Fibroblast of skin of right biceps (primary cell): ENCODE measurements at places on chromosomes 1 and 21.

DNA sequence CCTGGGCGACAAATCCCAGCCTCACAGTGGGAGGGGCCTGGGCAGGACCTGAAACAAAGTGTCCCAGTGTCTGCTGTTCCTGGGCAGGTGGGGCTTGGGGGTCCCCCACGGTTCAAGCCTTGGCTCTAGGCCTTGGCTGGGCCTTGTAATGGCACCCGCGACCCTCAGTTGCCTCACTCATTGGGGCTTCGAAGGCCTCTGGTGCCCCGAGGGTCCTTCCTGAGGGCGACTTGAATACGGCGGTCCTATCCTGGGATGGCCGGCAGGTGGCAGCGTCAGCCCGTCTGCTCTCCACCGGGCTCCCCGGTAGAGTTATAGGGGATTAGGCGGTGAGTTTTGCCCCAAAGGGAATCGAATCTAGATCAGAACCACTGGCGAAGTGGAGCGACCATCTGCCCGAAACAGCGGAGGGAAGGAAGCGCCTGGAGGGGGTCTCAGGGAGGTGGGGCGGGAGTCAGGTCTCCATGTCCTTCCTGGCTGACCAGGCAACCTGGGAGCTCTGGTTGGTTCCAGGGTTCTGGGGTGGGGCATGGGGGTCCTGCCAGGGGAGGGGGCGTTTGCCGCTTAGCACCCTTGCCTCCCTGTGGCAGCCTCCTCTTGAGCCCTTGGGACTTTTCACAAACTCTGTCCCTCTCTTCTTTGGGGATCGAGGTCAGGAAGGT is 2.1 kb upstream of the PEX10 start:
- peak; percentile 58 for DNase-seq

- peak; percentile 57 for DNase-seq
Measured at GRCh38 chr21:36388835-36389234, 3.6 kb downstream of the CHAF1B start.

GRCh38 chr1:156477526-156478249 is 22.9 kb downstream of the MEF2D start:
- no peak for DNase-seq

- no peak for DNase-seq
Measured at GRCh38 chr1:107327446-107327845, 186.6 kb downstream of the NTNG1 start.

GRCh38 chr1:219659005-219659600 is 46.2 kb upstream of the ZC3H11B start:
- DNase-seq: no peak

DNA sequence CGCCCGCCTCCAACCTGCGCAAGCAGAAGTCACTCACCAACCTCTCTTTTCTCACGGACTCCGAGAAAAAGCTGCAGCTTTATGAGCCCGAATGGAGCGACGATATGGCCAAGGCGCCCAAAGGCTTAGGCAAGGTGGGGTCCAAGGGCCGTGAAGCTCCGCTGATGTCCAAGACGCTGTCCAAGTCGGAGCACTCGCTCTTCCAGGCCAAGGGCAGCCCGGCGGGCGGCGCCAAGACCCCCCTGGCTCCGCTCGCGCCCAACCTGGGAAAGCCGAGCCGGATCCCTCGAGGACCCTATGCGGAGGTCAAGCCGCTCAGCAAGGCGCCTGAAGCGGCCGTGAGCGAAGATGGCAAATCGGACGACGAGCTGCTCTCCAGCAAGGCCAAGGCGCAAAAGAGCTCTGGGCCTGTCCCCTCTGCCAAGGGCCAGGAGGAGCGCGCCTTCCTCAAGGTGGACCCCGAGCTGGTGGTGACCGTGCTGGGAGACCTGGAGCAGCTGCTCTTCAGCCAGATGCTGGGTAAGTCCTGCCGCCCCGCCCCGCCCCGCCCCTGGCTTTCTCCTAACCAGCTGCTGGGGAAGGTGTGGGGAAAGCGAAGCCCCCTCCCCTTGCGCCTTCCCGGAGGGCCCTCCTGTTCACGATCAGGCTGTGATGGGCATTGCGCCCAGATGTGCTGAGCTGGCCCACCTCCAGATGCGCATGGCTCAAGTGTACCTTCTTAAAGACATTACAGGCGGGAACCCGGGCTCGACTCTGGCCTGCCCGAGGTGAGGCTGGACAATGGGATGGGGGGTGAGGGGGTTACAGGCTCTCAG is 110.2 kb downstream of the NAV1 start:
- peak; percentile 36 for DNase-seq

GRCh38 chr1:52502789-52503188 is 50.1 kb downstream of the TUT4 start:
- no peak for DNase-seq

DNA sequence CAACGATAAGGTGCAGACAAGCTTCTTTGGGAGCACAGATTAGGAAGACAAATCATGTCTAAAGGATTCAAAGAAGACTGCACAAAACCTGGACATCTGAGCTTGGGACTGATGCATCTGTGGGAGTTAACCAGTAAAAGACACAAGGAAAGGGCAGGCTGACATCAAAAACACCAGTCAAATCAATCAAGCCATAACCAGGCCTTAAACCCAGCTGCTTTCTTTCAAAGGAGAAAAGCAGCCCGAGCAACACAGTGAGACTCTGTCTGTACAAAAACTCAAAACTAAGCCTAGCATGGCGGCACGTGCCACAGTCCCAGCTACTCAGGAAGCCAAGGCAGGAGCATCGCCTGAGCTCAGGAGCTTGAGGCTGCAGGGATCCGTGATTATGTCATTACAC is 411.6 kb downstream of the SMYD3 start:
- no peak for DNase-seq

DNA sequence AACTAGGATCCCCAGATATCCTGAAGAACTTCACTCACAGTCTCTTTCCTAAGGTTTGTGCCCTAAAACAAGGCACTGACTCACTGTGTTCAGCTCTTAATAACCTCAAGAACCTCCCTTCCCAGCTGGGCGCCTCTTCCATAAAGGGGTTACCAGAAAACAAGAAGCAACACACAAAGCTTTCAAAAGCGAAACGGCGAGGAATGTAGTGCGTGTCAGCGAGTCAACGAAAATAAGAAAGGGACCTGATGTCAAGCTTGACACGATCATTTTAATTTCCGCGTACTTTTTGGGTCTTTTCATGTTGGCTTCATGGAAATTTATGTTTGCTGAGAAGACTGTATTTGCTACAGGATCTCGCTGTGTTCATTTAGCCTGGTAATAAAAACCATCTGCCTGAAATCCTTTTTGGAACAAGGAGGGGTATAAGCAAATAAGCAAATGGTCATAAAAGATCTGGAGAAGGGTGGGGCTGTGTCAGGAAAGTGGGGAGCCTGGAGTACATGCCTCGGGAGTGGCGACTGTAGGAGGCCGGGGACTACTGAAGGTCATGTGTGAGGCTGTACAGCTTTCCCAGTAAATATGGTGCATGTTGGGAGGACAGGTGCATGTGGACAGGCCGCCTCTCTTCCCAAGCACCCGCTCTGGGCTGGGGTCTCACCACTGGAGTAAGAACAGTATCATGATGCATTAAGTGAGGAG is 11.4 kb upstream of the CLDN14 start:
- DNase-seq: peak; percentile 66

- DNase-seq: no peak
Measured at GRCh38 chr1:233182587-233182986, 112.9 kb downstream of the PCNX2 start.

DNA sequence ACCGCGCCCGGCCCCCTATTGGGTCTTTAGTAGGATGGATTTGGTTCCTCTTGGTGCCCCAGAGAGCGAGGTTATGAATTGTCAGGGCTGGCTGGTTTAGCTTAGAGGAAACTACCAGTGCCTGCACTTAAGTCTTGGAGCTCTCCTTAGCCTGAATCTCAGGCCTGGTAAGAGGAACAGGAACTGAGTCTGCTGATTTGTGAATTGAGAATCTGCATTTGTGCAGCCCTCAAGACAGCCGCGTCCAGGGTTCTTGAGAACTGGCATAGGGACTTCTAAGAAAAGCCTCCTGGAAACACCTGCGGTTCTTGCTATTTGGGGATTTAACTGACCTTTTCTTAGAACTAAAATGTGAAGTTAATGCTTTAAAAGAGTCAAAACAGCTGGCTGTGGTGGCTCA is 1.7 kb downstream of the NECAP2 start:
- no peak for DNase-seq

DNA sequence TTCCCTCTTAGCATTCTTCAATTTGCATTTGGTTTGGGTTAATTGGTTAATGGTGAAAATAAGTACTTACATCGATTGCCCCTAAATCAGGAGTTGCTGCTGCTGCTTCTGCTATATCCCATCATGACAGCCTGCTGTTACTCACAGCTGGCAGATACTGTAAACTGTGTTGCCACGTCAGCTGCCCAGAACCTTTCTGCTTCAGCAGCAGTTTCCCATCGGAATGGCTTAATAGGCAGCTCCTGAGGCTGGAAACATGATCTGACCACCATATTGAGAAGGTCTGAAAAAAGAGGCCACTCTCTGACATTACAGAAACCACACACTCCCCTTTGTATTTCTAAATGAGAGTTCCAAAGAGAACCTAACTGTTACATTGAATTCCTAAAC is 14.3 kb upstream of the SEC16B start:
- peak; percentile 96 for DNase-seq

DNA sequence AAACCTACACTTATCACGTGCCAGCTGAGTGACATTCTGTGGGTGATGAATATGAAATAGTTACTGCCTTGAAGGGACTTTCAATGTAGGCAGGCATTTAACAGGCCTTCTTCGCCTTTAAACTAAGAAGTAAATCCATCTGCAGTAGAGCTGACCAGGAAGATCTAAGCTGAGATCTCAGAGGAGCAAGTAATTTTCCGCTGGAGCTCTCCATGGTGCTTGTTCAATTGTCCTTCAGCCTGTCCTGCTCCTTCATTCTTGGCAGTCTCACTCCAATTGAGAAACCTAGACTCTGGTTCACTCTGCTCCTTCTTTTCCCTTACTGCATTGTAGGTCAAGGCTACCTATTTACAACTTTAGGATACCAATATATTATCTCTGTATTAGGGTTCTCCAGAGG is 183.5 kb downstream of the HMCN1 start:
- DNase-seq: peak; percentile 58

DNA sequence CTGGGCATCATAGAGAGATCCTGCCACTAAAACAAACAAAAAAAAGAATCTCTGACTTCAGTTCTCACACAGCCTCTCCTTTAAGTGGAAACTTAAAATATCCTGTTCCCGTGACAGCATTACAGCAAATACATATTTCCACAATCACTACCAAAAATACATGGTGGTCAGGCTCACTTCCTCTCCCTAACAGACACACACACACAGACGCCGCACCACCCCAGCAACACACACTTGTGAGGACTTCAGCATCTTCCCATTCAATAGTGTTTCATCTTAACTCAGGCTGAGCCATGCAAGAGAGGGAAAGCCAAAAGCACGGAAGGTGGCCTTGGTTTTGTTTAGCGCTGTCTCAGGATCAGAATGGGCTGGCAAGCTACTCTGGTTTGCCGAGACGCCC is 21.9 kb downstream of the KIAA1614 start:
- no peak for DNase-seq

GRCh38 chr1:67308136-67308535 is 463 bp downstream of the IL12RB2 start:
- DNase-seq: no peak

DNA sequence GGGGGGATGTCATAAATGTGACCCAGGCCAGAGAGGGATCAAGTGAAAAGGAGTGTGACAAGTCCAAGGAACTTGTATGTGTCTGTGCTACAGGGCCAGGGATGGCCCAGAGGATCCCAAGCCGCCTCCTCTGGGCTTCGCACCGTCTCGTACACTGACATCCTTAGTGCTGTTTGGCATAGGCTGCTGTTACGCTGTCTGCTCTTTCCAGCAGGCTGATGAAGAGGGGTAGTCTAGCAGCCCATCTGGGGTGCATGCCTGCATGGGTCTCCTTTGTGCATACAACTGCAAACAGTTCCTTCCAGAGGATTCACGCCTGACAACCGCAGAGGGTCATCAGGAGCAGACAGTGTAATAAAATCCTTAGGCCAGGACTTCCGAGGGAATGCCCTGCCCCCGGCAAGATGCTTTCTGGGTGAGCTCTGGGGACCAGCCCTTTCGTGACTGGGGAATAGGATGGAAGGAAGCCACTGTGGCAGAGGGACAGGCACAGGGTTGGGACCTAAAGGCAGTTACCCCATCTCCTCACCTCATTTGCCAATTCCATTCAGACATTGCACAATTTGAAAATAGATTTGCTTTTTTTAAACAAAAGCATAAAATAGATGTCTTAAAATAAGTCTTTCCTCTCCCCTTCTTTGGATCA is 6.3 kb upstream of the GOLT1A start:
- no peak for DNase-seq

DNA sequence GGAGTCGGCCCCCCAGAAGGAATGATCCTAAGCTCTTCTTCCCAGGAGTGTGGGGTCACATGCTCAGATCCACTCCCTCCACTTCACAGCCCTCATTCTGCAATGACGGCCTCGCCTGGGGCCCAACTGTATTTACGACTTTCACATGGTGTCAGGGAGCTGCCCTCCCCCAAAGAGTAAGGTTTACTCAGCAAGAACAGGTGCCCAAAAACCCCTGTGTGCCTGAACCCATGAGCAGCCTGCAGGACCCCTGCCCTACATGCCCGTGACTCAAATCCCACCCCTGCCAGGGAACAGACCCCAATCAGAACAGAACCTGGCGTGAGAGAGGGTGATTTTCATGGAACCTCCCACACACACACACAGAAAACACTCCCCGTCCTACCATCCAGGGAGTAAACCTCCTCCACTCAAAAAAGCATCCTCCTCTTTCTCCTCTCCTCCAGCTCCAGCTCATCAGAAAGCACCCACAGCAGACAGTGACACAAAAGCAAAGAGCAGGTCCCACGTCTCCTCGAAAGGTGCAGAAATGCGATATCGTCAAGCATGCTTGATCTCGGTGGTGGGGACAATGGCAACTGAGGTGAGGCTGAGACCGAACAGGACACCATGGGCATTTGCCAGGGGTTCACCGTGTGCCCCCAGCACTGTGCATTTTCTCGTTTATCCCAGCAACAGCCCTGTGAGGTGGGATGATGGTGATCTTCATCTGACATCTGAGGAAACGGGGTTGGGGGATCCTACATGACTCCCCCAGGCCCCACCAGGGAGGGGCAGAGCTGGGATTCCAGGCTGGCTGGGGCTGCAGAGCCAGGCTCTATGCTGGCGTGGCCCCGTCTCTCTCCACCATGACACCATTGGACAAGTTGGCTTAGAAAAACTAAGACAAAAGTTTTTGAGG is 397.9 kb downstream of the NPHP4 start:
- DNase-seq: no peak

- DNase-seq: peak; percentile 36
Measured at GRCh38 chr1:34858901-34859445, 576 bp downstream of the SMIM12 start.

- DNase-seq: peak; percentile 67
Measured at GRCh38 chr1:62781841-62782543, 1.9 kb upstream of the ATG4C start.

GRCh38 chr1:67970088-67970487 is 80.3 kb downstream of the DIRAS3 start:
- peak; percentile 96 for DNase-seq

- DNase-seq: no peak
Measured at GRCh38 chr1:155011004-155011416, 8.4 kb downstream of the ZBTB7B start.
